ENCODE measurements at places on chromosomes 5 and 9. TPM values are rescaled to one million over a fixed set of nuclear protein-coding genes. Genes with fewer than 3 reads are reported as not detected.

Gene HRCT1
- total RNA-seq, result not detected

DNA sequence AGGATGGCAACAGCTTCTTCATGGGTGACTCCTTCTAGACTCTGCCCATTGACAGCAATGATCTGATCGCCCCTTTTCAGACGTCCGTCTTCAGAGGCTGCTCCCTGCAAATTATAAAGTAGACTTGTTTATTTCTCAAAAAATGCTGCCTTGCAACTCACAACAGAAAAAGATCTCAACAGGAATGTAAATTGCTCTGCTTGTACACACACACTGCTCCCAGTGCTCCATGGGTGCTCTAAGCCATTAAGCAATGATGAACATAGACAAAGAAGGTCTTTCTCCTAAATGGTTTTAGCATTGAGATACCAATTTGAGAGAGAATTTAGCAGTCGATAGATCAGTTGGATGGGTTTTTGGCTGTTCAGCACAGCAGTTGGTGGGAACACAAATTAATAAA, 172.5 kb downstream of the MPDZ start:
- DNase-seq, result no peak

DNA sequence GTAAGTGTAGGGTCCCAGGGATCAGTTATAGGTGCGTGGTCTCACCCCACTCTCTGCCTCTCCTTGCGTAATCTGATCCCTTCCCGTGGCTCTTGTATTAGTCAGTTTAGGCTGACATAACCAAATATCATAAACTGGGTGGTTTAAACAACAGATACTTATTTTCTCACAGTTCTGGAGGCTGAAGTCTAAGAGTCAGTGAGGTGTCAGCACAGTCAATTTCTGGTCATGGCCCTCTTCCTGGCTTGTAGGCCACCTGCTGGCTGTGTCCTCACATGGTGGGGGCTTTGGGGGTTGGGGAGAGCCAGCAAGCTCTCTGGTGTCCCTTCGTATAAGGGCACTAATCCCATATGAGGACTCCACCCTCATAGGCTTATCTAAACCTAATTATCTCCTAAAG, 32.3 kb downstream of the CARTPT start:
- no peak for DNase-seq

DNA sequence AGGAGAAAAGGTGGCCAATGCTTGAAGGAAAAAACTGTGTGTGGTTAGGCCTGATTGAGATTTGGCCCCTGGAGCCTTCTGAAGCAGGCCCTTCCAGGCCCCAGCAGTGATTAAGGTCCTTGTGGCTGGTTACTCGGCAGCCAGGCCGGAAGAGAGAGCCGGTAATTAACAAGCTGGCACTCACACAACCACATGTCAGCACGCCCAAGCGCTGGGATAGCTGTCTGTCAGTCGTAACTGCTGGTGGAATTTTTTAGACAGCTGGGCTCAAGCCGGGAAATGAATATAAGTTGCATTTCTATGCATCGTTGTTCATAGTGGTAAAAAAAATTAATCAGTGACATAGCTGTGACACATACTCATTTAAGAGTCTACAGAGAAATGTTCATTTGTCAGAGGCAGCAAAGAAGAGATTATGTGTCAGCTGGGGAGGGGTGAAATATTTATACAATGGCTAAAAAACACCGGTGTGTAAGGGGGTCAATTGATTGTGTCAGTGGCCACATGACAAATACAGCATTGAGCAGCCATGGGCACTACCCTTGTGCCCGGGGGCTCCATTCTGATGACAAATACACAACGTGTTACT, 13.7 kb upstream of the ARAP3 start:
- no peak for DNase-seq

DNA sequence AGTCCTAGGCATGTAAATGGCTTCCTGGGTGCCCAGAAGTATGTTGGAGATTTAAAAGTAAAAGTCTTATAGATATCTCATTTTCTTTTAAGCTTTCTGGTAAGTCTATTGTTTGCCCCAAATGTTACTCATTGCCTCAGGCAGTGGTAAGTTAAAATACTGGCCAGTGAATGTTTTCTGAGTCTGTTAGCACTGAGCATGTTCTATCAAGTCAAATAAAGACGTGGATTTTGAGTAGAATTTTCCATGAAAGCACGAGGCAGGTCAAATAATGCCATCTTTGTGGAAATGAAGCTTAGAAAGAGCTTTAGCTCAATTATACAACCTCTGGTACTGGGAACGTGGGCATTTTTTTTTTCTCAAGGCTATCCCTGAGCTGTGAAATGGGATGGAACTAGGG, 651.3 kb upstream of the ACO1 start:
- no peak for DNase-seq

DNA sequence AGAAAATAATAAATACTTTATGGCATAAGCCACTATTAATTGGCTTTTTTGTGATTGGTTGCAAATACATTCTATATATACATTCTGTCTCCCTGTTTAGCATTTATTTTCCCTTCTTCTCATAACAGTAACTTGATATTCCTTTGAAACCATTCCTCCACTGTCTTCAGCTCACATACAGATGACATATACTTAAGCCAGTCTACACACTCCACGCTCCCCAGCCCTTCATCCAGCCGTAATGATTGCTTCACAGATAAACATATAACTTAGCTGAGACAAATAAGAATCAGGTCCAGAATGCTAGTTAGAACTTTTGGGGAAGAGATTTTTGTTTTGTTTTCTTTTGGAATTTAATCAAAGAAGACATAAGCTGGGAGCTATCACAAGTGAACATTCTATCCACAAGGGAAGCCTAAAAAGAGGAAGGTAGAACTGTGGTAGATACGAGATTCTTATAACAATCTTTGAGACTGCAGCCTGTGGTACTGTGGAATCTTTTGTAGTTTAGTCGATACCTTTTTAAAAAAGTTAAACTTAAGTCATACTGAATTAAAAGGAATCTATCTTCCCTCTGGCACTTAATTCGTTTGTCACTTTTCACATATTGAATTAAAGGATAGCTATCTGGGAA, 365.1 kb upstream of the PRR16 start:
- no peak for DNase-seq

GRCh38 chr5:32859211-32859641, 148.1 kb downstream of the NPR3 start:
- DNase-seq, result no peak

Gene C9orf43
- total RNA-seq, result 0.73 TPM

DNA sequence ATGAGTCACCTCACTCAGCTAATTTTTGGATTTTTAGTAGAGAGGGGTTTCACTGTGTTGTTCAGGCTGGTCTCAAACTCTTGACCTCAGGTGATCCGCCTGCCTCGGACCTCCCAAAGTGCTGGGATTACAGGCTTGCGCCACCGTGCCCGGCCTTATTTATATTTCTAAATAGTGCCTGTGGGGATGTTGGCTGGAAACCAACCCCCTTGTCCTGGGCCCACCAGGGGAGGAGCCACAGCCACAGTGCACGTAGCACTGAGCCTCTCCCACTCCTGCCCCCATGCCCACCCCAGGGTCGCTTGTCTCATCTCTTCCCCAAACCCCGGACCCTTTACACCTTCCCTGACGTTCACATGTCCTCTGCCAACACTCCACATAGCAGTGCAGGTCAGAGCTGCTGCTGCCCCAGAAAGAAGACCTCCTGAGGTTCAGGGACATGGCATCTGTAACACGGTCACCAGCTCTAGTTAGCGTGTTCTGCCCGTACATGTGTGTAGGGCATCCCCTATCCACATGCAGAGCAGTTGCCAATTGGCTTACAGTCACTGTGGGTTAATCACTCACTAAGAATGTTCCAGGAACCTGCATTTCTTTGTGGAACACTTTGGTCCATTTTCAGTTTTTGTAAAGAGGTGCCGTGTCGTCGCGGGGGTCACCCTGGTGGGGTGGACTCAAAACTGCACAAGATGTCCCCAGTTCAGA, 10.2 kb upstream of the MRPS2 start:
- no peak for DNase-seq

DNA sequence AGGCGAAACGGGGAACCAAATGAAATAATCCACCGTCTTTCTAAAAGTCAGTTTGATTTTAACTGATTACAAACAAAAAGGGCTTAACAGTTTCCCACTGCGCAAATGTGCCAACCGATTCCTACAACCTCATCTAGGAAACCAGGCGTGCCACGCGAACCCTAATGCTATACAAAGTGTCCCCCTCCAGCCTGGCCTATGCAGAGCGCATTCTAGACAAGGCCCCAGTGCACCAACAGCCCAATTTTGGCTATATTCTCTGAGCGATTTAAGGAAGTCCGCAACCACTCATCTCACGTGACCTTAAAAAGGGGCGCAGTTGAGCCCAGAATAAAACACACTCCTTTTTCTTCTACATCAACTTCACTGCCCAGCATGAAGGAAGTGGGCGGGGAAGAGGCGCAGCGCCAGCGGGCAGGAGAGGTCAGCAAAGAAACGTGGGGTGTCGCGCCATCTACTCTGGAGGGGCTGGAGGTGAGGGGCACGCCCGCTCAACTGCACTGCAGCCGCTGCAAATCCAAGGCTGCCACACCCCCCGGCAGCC, 779 bp downstream of the FAM13B start:
- no peak for DNase-seq

DNA sequence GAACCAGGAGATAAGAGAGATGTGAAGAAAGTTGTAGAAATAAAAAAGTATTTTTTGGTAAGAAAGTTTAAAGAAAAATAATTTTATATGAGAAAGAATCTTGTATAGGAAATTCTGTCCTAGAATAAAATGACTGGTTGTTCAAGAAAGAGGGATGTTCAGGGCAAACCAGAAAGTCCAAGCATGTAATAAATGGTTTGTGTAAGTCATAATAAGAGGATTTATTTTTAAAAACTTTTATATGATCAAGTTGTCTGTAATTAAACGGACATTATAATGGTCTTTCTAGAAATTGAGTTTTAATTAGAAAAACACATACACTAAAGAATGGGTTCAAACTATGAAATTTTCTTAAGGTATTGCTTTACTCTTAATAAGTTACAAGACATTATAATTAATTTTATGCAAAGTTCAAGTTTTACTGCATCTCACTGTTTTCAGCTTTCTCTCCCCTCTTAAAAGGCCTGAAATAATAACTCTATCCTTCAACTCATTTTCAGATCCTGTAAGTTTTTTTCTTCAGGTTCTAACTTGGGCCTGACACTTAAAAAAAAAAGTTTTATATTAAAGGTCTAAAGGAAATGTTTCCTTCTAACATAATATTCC, 56.1 kb upstream of the ZNF300 start:
- DNase-seq, result no peak

DNA sequence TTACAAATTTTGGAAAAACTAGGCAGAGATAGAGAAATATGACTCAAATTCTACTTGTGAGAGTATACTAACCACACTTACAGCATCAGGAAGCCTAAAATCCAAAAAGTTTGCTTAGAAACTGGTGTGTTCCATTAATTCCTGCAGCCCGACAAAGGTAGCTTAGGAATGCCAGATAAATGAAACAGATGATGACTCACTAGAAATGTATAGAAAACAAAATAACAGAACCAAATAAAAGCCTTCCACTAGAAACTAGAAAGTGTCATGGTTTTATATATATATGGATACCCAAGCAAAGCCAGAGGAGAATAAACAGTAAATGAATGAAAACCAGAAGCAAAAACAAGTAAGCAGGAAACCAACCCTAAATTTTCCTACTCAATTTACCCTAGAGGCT, 272.2 kb upstream of the PRDM9 start:
- DNase-seq, result no peak

Gene CTXN3
- total RNA-seq, result 2.8 TPM

DNA sequence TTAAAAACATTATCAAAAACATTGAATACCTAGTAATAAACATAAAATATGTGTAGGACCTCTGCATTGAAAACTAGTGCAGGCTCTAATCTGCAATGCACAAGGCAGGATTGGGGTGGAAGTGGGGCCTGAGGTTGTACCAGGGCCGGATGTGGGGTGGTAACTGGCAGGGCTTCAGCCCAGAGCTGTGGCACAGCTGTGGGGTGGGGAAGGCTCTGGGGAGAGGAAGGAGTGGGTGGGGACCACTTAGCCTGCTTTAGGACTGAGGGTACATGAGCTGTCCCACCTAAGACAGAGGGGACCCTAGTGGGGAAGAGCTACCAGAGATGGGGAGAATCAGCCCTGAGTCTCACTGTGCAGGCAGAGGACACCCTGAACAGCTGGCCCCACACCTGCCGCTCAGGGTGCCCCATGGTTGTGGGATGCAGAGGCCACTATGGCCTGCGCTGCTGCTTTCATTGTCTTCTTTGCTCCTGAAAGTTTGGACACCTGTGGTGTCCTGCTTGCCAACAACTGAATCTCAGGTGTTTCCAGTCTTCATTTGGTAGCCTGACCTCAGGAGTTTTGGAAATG, 311.4 kb downstream of the TLE4 start:
- DNase-seq, result no peak

Gene NPR3
- 3.6 TPM for total RNA-seq

Gene AQP7
- 0.54 TPM for total RNA-seq

GRCh38 chr9:75242426-75242825, 154.1 kb downstream of the OSTF1 start:
- DNase-seq, result no peak

- DNase-seq, result no peak
These were observed 4.4 kb upstream of the SPTLC1 start for GRCh38 chr9:92119586-92119985.

Gene FRMD3
- total RNA-seq, result 11.3 TPM

GRCh38 chr5:126284977-126285696, 138.1 kb upstream of the GRAMD2B start:
- DNase-seq, result no peak

Gene CSF1R
- total RNA-seq, result 8.7 TPM

Gene GABRA1
- total RNA-seq, result 34.5 TPM

- DNase-seq, result no peak
These were observed 80.2 kb upstream of the DMRT1 start for GRCh38 chr9:761176-761792.

Gene DIPK1B
- 24.1 TPM for total RNA-seq

Gene VPS13A
- total RNA-seq, result 91.8 TPM

DNA sequence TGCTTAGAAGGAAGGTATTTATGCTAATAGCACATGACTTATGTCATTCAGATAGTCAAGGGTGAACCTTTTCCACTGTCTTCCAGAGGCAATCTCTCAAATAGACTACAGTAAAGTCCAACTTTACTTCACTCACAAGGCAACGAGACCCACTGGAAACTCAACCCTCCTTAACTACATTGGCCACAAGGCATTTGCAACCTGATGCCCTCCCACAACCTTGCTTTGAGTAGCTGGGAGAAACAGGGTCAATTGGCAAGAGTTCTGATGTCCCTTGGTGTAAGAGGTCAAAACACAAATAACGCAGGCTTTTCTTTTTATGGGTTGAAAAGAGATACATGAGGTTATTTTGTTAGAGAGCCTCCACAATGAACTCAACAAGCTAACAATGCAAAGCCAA, 6.1 kb downstream of the GAS1 start:
- no peak for DNase-seq

Gene CARTPT
- not detected for total RNA-seq

GRCh38 chr5:1831677-1832313, 30.6 kb downstream of the NDUFS6 start:
- DNase-seq, result no peak

Gene TSSK1B
- total RNA-seq, result 0.73 TPM

- no peak for DNase-seq
These were observed 1989.8 kb downstream of the EFNA5 start for GRCh38 chr5:105680858-105681475.

- peak; percentile 45 for DNase-seq
These were observed 116.8 kb upstream of the SPRY4 start for GRCh38 chr5:142441616-142442015.

Gene SOHLH1
- total RNA-seq, result not detected

Gene HK3
- 0.82 TPM for total RNA-seq

- DNase-seq, result peak; percentile 3
These were observed 140.1 kb upstream of the FBXL17 start for GRCh38 chr5:108521841-108522506.

Gene MARCOL
- not detected for total RNA-seq

GRCh38 chr5:76820526-76820890, 1.7 kb downstream of the F2RL1 start:
- DNase-seq, result no peak

- DNase-seq, result no peak
These were observed 49.8 kb downstream of the ROR2 start for GRCh38 chr9:91900055-91900796.
